ENCODE measurements at places on chromosomes 3 and 15.

GRCh38 chr15:50064673-50065072 is 54.4 kb downstream of the ATP8B4 start:
- no peak for DNase-seq

- no peak for DNase-seq
Measured at GRCh38 chr3:99578339-99578970, 59.9 kb upstream of the COL8A1 start.

- no peak for DNase-seq
Measured at GRCh38 chr3:124802061-124802698, 71.9 kb downstream of the UMPS start.

DNA sequence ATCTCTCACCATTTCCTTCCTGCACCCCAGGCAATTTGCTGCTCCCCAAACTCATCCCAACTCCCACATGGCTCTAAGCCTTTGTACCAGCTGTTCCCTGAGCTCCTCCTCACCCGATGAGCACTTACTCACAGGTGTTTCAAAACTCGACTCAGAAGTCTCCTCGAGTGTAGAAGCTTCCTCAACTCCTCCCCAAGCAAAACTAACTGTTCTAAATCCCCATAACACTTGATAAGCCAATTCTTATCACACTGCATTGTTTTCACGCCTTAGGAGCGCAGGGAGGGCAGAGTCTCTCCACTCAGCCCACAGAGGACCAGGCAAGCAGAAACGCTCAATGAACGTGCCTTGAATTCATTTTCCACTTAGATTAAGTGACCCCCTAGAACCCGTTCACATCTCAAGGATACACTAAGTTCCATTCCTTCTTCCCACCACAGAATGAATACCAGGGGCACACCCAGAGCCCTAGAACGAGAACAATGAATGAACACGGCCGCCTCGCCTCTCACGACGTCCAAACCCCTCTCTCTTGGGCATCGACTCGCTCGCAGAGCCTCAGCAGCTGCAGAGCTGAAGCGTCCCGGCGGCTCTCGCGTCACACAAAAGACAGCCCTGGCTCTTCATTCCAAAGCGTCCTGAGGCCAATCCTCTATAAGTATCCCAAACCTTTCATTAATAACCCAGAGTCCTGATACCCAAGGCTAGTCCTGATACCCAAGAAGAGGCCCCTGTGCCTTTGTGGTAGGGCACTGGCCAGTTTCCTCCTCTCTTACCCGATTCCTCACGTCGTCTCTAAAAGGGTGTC is 1.1 kb downstream of the RAF1 start:
- DNase-seq = peak; percentile 47

GRCh38 chr3:67192466-67192865 is 194.4 kb downstream of the KBTBD8 start:
- no peak for DNase-seq

GRCh38 chr3:180430896-180431295 is 171.1 kb upstream of the TTC14 start:
- no peak for DNase-seq

GRCh38 chr15:68646156-68646555 is 67.4 kb downstream of the CORO2B start:
- no peak for DNase-seq

DNA sequence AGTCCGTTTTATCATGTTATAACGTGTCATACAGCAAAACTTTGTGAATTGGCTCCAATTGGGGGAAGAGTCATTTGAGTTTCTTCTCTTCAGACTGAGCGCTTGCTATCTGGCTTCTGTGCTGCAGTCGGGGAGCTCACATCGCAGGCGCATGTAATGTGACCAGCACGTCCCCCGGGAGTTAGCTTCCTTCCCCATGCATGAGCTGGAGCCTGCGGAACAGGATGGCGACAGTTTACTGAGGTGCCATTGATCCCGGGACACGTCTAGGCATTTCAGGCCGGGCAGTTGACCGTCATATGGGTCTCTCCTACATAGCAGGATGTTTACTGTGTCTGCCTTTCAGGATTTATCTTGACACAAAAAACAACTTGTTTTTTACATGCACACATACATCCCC is 44.8 kb downstream of the CMTM8 start:
- no peak for DNase-seq

DNA sequence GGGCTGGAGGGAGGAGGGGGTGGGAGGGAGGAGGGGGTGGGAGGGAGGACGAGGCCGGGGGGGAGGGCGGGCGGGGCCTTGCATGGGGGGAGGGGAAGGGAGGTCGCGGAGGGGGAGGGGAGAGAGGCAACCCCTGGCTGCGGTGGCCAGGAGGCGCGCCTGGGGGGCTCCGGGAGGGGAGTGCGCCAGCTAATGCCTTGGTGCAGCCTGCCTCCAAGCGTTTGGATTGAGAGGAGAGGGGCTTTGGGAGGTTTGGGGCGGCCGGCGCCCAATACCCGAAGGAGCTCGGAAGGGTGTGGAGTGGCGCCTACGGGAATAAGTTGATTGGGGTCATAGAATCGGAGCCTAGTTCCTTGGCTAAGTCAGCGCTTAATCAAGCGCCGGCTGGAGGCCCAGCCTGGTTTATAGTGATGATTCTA is 557 bp downstream of the TFG start:
- peak; percentile 27 for DNase-seq

GRCh38 chr15:74794248-74794969 is 12.5 kb downstream of the CSK start:
- DNase-seq = no peak

DNA sequence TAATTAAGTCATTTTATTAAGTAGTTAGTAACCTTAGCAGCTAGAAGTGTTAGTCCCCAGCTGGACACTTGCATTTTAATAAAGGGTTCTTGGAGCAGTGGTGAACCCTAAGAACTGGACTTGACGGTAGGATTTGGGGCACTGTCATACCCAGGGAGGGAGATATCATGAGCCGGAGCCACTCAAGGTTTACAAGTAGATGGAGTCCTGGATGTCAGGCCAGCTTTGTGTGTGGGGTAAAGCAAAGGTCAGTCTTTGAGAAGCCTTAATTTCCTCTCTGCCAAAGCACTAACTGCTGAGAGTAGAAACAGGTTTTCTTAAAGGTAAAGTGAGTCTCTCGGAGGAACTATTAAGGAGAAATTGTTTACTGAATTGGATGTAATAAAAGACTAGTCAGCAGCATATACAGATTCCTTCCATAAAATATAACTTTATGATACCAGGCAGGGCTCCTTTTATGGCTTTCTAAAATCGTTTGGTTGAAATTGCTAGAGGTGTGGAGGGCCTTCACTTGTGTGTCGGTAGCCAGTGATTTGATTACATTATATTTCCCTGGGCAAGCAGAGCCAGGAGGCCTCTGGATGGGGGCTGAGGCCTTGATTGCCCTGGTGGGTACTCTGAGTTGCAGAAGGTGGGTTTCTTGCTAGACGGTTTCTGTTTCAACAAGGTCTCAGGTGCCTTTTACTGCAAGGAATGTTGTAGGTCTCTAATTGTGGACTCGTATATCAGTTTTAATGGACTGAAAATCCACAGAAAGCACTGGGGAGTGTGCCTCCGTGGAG is 23.1 kb downstream of the SQOR start:
- no peak for DNase-seq

- DNase-seq = no peak
Measured at GRCh38 chr3:31985831-31986230, 4.3 kb downstream of the ZNF860 start.

All from activated CD4-positive, alpha-beta T cell treated with anti-CD3 and anti-CD28 coated beads, Interleukin-2, amount 50 U/mL, for 48 hours (primary cell).